ENCODE measurements at places on chromosomes 16 and 17.

DNA sequence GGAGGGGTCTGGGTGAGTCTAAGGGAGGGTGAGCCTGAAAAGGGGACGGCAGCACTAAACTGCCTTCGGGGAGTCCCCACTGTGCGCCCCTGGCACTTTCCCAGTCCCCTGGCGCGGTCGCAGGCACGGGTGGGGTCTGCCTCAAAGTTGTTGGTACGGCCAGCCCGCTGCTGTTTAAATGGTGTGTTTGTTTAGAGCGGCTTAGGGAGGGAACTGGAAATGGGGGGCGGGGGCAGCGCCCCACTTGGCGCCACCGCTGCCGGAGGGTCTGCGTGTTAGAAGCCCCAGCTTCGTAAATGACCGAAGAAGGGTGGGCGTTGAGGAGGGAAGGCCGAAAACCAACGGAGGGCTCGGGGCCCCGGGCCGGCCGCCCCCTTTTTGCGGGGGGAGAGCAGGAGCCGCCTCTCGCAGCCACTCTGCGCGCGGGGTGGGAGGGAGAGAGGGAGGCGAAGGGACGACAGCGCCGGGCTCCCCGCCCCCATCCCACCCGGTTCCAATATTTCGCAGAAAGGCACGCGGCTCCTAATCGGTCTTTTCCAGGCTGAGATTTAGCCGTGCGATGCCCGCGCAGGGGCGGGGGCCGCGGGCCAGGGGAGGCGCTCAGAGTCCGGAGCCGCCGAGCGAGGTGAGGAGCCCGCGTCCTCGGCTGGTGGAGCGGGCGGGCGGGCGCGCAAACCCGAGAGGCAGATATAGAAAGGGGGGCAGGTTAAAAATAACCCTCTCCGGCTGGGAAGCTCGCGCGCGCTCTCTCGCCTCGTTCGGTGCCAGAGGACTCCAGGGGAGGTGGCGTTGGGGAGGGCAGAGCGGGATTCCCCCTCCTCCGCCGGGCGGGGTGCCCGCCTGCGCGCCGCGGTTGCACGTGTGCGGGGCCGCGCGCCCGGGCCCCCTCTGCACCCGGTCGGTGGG lies 54.9 kb downstream of the SREBF1 start:
- no peak for DNase-seq

DNA sequence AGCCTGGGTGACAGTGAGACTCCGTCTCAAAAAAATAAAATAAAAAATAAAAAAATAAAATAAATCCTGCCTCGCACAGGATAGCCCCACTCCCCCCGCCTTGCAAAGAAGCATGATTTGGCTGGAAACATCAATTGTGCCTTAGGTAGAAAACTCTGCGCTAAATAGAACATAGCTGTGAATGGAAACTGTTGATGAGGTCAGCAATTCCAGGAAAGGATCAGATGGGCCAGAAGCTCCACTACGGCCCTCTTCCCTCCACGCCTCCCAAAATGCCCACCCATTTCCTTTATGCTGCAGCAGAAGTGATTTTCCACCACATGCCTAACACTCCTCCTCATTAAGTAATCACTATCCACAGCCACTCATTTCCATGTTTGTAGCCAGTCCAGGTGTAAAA lies 473.4 kb downstream of the XYLT1 start:
- DNase-seq = no peak

DNA sequence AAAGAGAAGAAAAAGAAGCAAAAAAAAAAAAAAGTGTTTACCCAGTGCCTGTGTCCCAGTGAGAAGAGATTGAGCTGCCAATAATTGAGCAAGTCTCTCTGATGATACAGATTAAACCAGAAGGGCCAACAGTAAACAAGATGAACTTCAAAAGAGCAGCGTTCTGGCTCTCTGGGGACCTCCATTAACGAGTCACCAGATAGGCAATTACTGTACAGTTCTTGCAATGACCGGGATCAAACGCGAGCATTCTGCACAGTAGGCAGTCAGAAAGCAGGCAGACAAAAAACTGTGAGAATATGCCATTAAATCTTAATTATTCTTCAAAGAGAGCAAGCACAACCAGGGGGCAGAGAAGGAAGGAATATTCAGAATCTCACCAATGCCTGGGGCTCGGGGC lies 626.1 kb downstream of the TMEM114 start:
- DNase-seq = no peak

GRCh38 chr17:47621293-47622179 lies 28.2 kb upstream of the KPNB1 start:
- DNase-seq = no peak

DNA sequence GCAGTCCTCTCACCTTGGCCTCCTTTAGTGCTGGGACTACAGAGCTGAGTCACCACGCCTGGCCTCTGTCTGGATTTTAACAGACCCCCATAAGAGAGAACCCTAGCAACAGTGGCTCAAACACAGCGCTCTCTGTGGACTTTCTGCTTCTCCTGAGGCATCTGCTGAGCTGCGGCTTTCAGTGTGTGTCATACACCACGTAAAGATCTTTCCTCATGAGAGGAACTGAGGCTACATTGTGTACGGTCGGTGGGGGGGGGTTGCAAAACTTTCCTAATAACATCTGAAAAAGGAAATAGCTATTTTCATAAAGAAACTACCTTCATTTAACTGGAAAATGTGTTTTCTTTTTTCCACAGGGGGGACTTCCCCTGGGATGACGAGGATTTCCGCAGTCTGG lies 32.9 kb downstream of the DEF8 start:
- DNase-seq = no peak

DNA sequence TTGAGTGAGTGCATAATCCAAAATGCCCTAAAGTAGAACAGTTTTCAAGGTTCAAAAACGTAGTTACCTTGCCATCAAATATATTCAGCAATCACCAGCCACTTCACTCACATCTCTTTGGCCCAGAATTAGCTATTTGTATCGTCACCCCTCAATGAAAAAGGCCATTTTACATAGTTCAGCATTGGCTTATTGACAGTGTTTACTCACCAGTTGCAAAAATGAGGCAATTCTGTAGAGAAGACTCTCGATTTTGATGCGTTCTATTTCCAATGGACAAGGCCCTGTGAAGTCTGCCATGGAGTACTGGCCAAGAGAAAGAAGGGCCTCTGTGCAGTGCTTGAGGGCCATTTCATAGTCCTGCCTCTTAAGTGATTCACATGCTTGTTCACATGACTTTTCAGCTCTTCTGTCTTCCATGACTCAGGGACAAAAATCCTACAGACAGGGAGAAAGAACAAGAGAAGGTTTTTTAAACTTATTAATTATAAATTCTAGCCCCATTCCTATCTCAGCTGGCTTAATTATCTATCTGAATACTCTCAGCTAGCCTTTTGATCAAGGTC lies 26.5 kb downstream of the HELZ start:
- DNase-seq = no peak

GRCh38 chr17:3221850-3222249 lies 14.4 kb downstream of the OR1A1 start:
- DNase-seq = no peak

GRCh38 chr17:4610162-4610561 lies 25.8 kb downstream of the SMTNL2 start:
- DNase-seq = no peak

- no peak for DNase-seq
Observed at GRCh38 chr17:73446617-73447016, 134.8 kb upstream of the CDC42EP4 start.

DNA sequence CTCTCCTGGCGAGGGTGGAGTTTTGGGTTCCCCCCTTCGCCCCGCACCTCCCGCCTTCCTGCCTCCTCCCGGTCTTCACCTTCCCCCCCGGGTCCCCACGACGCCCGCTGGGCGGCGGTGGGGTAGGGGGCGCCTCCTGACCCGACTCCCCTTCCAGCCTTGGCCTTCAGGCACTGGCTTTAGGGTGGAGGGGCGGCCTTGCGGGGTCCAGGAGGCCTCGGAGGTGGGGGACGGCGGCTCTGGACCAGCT lies 2.4 kb downstream of the SLC16A3 start:
- no peak for DNase-seq

GRCh38 chr17:38685491-38685890 lies 10.7 kb upstream of the EPOP start:
- no peak for DNase-seq

DNA sequence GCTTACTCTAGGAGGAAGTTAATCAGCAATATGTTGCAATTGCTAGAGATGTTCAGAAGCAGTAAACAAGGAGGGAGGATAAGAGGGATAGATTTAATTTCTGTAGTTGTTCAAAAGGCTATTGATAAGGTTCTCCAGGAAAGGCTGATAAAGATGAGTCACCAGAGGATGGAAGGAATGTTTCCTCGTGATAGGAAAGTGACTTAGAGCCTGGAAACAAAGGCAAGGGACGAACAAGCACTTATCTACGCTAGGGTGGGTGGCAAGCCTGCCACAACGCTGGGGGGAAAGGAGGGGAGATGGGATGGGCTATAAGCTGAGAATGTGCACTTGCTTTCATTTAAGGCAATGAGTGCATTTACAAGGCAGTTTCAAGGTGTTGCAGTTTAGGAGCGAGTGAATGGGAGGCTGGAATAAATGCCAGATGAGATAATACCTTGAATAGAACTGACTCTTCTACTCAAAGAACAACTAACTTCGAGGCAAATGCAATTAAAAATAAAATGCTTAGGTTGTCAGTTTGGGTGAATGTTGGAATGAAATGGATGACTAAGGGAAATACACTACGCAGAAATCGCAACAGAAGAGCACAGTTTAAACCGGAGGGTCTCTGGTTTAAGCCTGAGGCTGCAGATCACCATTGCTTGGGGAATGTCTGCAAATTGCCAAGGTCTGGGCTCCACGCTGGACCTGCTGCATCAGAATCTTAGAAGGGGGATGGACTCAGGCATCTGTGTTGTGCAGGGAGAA lies 76.0 kb upstream of the RBBP6 start:
- no peak for DNase-seq

DNA sequence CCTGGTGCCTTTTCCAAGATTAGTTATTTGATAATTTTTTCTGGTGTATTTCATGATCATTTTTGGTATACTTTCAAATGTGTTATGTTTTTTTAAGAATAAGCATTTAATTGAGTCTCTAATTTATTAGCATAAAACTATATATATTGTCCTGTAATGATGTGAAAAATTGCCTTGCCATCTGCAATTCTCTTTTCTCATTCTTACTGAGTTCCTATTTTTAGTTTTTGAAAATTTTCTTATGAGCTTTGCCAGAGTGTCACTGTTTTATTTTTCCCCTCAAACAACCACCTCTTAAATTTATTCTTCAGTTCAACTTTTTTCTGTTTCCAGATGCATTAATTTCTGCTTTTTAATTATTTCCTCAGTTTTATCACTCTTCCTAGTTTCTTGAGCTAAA lies 59.3 kb downstream of the PRKCB start:
- DNase-seq = no peak

DNA sequence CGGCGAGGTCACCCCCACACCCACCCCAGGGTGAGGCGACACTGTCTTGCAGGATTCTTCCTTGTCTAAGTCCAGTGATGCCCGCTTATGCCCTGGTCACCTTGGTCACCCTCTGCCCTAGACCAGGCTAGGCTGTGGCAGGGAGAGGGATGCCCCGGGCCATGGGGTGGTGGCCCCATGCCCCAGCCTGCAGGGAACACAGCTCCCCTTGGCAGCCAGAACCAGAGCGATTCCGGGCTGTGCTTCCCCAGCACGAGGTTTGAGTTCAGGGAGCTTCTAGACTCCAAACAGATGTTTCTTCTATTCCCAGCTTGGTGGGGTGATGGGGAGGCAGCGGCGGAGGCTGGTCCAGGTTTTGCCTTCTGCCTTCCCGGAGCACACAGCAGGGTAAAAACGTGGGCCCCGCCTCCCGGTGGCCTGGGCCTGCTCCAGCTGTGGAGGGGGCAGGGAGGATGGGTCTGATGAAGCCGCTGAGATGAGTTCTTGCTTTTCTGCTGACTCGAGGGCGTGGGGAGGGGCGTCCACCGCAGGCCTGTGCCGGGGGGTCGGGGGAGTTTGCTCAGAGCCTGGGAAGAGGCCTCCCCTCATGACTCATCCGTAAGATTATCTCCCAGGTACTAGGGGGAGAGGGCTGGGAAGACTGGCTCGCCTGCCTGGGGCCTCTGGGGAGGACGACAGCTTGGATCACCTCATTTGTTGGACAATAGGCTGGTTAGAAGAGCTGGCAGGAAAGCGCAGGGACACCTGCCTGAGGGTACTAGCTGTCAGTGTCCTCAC lies 15.4 kb downstream of the SMTNL2 start:
- no peak for DNase-seq

DNA sequence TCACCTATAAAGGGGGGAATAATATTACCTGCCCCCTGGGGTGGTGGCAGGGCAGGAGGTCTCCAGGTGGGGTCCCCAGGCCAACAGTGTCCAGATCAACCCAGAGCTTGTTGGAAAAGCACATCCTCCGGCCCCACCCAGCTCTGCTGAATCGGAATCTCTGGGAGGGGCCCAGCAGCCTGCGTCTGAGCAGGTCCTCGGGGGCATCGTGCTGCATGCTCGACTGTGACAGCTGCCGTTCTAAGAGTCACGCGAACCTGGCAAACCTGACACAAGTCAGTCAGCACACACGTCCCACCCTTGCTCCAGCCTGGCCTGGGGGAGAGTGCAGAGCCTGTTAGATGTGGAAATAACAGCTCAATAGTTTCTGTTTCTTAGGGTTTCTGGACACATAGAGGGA lies 72.3 kb downstream of the CRISPLD2 start:
- no peak for DNase-seq

GRCh38 chr16:21617607-21618006 lies 18.2 kb downstream of the METTL9 start:
- no peak for DNase-seq

DNA sequence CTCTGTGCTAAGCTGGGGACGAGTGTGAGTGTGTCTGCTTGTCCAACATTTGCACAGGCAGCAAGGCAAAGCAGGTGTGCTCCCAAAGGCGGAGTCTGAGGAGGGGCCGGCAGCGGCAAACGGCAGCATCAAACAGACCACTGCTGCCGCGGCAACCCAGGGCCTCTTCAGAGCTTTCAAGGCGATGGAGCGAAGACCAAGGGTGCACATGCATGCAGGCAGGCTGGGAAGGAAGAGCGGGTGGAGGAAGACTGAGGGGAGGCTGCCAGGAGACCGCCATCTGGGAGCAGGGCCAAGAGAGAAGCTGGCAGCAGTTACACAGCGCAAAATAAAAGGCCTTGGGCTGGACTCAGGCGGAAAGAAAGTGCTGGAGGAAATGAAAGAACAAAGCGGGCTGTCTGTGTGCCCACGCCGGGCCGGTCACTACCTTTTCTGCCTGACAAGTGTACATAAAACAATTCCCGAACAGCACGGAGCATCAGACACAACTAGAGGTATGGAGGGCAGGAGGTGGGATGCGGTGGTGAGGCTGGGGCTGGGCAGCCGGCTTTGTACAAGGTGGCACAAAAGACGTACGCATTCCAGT lies 8.5 kb downstream of the TIMM22 start:
- no peak for DNase-seq

- DNase-seq = no peak
Observed at GRCh38 chr16:82137822-82138167, 32.2 kb downstream of the MPHOSPH6 start.

DNA sequence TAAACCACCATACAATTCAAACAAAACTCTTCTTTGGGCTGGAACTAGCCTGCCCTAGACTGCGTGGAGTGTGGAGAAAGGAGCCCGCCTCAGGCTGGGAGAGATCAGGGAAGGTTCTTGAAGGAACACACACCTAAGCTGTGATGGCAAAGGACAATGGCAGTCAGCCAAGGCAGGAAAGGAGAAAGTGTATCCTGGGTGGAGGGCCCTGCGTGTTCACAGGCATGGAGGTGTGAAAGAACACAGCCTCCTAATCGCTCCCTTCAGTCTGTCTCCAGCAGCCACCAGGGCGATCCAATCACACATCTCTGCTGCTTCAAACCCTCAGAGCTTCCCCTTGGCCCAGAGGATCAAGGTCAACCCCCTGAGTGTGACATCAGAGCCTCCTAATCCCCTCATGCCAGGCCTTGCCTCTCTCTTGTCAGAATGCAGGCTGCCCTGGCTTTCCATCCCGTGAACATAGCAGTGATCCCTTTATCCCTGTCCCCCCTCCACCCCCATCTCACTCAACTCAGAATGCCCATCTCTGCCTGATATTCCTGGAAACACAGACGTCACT lies 173.0 kb downstream of the KATNIP start:
- DNase-seq = no peak

GRCh38 chr16:85284141-85284817 lies 172.0 kb upstream of the CIBAR2 start:
- no peak for DNase-seq

Data from activated CD4-positive, alpha-beta T cell treated with anti-CD3 and anti-CD28 coated beads for 1 hour (primary cell).